Naive thymus-derived CD4-positive, alpha-beta T cell (primary cell): ENCODE measurements at places on chromosomes 11 and 22. TPM values are rescaled to one million over a fixed set of nuclear protein-coding genes. Genes with fewer than 3 reads are reported as not detected.

- no peak for DNase-seq
Observed at GRCh38 chr22:42271191-42271813, 849 bp upstream of the TCF20 start.

GRCh38 chr22:30892286-30892685 is 76.3 kb downstream of the MORC2 start:
- no peak for DNase-seq

- no peak for DNase-seq
Observed at GRCh38 chr22:38228873-38229740, 27.3 kb downstream of the MAFF start.

DNA sequence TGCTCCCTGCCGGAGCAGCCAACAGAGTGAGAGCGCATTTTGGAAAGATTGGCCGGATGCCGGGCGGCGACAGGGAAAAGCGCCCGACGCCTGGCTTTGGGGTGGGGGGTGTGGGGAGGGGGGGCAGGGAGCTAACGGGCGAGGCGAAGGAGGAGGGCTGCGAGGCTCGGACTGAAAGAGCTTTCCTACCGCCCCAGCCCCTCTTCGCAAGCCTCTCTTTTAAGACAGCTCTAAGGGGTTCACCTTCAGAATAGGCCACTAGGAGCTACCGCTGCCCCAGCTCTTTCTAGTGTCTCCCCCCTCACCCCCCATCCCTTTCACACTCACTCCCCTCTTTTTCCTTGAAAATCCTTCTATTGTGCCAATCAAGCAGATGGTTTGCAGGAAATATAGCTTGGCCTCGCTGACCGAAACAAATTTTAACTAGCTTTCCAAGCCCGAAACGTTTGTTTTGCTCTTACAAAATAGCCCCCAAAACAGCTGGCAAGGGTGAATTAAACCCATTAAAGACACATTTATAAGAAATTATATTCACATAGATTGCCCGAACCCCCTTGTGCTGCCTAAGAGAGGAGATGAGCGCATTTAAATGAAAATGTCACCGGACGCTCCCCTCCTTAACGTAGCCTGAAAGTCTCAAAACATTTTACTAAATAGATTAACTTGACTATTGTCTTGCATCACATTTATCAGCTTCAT is 3.7 kb upstream of the DBX1 start:
- no peak for DNase-seq

GRCh38 chr11:25052844-25053243 is 556.0 kb downstream of the LUZP2 start:
- DNase-seq, result no peak

- DNase-seq, result peak; percentile 76
Observed at GRCh38 chr11:12717851-12718291, 43.6 kb downstream of the TEAD1 start.

DNA sequence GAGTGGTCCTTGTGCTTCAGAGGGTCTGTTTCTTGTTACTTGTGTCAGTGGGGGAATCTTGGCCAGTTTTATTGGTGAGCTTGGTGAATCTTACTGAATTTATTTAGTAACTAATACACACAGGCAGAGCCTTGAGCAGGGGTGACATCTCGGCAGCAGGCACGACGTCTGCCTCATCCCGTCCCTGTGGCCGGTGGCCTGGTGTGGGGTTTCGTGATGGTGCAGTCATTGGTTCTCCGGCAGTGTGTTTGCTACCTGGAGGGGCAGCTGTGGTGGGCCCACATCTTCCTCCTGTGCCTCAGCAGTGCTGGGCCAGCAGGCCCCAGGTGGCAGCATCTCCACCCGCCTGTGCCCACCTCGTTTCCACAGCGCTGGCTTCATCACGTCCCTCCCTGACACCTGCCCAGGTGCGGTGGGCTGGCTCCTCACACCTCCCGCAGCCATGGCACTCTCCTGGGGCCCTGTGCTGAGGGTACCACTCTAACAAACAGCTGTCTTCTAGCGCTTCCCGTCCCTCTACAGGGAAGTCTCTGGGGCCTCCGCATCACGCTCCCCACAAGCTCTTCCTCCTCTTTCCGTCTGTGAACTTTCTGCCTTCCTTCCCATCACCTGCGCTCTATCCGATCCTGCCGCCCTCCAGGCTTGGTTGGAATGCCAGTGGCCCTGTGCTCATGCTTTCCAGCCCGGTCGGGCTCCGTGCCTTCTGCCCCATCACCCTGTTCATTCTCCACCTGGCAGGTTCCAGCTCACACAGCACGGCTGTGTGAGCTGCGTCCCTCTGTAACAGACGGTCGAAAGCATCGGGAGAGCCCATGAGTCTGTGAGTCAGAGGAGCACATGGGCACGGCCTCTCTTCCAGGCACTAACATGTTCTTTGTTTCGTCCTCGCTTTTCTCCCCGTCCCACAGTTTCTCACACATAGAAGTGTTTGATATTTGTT is 203.4 kb downstream of the TBC1D22A start:
- DNase-seq, result no peak

GRCh38 chr11:87030458-87031054 is 7.2 kb upstream of the TMEM135 start:
- DNase-seq, result no peak

DNA sequence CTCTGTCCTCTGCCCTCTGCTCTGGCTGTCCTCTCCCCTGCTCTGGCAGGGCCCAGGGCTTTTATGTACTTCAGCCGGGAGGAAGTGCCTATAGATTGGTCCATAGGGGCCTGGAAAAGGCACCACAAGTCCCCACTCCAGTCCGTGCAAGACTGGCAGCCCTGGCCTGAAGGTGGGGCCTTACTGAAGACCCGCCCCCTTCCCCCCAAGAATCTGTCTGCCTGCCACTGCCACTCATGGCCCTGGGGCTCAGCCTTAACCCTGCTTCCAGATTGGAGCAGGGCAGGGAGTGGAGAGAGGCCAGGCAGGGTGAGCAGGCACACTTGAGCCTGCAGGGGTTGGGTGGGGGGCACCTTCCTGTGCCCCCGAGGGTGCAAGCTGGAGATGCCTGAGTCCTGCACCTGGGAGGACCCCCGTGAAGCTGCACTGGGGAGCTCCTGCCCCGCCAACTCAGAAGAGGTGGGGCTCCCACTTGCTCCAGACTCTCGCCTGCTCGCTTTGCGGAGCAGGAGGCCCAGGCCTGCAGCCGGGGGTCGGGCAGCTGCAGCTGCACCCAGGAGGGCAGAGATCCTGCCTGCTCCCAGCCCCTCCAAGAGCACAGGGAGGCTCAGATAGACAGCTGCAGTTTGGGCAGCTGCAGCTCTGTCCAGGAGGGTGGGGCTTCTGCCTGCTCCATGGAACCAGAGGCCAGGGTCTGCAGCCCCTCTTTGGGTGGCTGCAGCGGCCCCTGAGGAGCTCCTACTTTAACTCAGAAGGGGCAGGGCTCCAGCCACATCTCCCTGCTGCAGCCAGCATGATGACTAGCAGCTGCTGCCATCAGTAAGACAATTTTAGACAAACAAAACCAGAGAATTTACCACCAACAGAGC is 51.0 kb upstream of the SC5D start:
- DNase-seq, result no peak

- DNase-seq, result no peak
Observed at GRCh38 chr11:116975661-116976060, 122.6 kb downstream of the SIK3 start.

GRCh38 chr11:46762248-46762647 is 43.2 kb downstream of the F2 start:
- DNase-seq, result no peak

GRCh38 chr11:45752106-45752505 is 52.8 kb upstream of the SLC35C1 start:
- DNase-seq, result no peak

DNA sequence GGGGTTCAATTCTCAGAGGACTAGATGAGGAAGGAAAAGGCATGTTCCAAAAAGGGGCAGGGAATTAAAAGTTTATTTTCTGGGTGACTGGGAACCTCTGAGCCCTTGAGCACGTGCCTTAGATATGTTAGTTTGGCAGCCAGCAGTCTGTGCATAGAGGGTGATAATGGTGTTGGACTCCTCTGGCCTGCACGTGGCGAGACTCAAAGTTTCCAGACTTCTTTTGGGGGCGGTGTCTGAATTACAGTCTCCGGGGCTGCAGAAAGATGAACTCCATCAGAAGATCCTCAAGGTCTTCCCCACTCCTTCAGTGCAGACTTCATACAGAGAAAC is 861 bp upstream of the ZNRF3 start:
- DNase-seq, result no peak

DNA sequence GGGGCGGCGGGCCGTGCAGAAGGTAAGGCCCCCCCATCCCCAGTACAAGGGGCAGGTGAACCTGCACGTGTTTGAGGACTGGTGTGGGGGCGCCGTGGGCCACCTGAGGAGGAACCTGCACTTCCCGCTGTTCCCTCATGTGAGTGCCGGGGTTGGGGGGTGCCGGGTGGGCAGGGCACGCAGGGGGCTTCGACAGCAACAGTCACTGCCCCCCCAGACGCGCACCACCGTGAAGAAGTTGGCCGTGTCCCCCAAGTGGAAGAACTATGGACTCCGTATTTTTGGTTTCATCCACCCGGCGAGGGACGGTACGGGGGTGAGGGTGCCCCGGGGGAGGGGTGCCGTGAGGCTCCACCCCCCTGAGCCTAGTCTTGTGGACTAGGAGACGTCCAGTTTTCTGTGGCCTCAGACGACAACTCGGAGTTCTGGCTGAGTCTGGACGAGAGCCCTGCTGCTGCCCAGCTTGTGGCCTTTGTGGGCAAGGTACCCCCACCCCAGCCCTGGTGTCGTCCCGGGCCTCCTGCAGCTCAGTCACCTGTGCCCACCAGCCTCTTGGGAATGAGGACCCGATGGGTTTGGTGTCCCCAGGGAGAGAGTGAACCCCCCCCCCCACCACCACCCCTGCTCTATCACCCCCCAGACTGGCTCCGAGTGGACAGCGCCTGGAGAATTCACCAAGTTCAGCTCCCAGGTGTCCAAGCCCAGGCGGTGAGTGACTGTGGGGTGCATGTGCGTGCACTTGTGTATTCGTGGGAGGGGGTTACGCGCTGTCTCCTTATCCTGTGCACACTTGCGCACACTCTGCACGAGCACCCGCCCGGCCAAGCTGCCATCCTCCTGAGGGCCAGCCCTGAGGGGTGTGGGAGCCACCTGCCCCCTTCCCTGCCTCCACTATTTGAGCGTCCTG is 3.8 kb downstream of the B4GALNT4 start:
- no peak for DNase-seq

- DNase-seq, result no peak
Observed at GRCh38 chr11:2128130-2128510, 11.1 kb downstream of the IGF2 start.

DNA sequence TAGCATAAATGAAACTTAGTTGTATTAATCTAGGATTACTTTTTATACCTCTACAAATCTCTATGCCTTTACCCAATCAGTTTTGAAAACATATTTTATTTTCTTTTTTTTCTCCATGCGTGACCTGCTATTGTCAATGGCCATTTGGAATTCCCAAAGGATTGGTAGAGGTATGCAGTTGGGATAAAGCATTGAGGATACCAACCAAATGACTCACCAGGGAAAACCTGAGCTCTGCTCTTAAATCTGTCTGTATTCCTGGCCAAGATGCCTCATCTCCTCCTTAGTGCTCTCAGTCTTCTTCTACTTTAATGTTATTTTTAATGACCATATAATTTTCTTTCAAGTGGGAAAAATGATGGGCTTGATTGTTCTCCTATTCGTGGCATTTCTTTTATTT is 61.9 kb downstream of the EHF start:
- no peak for DNase-seq

DNA sequence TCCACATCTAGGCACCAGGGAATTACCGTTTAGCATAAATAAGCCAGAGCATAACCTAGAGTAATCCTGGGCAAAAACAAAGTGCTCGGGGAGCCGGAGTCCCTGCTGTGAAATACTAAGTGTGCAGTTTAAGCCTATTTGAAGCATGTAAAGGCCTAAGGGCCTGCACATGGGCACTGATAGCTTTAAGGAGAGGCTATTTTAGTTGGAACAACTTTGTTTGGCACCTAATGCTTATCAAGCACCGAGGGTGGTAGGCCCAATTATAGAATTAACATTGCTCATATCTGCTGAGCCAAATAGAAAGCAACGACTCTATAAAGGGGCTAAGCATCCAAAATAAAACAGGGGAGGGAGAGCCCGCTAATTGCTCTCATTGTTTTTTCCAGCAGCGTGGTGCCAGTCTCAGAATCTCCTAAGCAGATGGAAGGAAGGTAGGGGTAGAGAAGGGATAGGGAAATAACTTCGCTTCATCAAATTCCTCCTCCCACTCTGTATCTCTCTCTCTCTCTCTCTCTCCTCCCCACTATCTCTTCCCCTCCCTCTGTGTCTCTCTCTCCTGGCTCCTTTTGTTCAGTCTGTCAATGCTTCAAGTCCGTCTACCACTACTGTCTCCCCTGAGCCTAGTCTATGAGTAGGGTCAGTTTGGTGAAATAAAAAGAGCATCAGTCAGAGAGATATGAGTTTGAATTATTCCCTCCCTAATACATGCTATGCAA is 292.8 kb downstream of the NXPE2 start:
- DNase-seq, result no peak

- DNase-seq, result no peak
Observed at GRCh38 chr11:66530927-66531709, 14.7 kb downstream of the ZDHHC24 start.

DNA sequence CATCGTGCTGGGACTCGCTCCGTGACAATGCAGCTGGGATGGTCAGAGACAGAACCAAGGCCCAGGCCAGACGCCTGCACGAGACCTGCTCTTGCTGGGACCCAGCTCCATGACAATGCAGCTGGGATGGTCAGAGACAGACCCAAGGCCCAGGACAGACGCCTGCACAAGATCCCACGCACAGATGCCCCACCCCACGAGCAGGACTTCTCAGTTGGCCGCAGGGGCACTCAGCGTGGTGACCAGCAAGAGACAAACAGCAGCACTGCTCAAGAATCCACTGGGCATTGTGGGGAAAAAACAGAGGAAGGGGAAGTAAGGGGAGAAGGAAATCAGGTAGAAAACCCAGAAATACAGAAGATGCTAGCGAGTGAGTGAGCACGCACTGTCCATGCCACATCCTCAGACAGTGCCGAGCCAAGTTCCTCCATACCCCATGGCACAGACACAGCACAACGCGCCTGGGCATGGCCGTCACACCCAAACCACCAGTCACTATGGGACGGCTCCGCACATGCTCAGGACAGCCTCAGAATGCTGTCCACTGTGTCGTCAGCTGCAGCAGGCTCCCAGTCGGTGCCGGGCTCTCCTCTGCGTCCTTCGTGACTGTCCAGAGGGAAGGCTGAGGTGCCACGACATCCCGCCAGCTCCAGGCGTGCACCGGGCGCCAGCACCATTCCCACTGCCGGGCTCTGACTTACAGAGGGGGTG is 44.5 kb downstream of the BRD1 start:
- DNase-seq, result no peak

GRCh38 chr22:45871721-45872120 is 105.2 kb downstream of the WNT7B start:
- DNase-seq, result no peak

- no peak for DNase-seq
Observed at GRCh38 chr11:115220911-115221310, 283.3 kb downstream of the CADM1 start.

Gene FGF19
- total RNA-seq, result not detected

Gene IRF7
- 64.6 TPM for total RNA-seq

Gene SLC2A11
- 10.9 TPM for total RNA-seq

Gene LARGE2
- 1.9 TPM for total RNA-seq

Gene DLG2
- total RNA-seq, result 0.94 and 1.1 TPM in 2 replicates

Gene C11orf52
- not detected for total RNA-seq

Gene EFEMP2
- total RNA-seq, result 12.7 and 16.1 TPM in 2 replicates

Gene MAML2
- total RNA-seq, result 75.2 TPM

Gene NXPE1
- total RNA-seq, result not detected
